Activated CD4-positive, alpha-beta memory T cell treated with anti-CD3 and anti-CD28 coated beads for 36 hours (primary cell): ENCODE measurements at places on chromosomes 1 and 21. TPM values are rescaled to one million over a fixed set of nuclear protein-coding genes. Genes with fewer than 3 reads are reported as not detected.

The MCOLN3 gene
- total RNA-seq: 0.62 TPM

The TFF2 gene
- total RNA-seq: not detected

DNA sequence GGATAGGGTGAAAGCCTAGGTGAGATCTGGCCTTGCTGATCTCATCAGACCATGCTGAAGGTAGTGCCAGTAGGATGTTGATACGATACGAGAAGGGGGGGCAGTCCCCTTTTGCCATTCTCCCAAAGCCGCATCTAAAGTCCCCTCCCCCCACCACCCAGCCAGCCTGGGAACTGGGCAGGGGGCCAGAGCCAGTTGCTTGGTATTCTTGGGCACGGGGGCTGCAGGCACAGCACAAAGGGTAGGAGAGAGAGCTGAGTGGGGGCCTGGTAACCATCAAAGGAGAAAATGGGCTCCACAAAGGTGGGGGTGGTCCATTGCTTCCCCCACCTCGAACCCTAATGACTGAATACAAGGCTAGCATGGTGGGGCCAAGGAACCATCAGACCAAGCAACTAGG is 5.4 kb downstream of the PEA15 start:
- H3K4me3 ChIP-seq: no peak overlapping the region
- peaks cover 30% of the 10 kb centered on the region for H3K36me3 ChIP-seq
- no peak for DNase-seq

- H3K4me1 ChIP-seq: no peaks in the 10 kb centered on the region
- H3K36me3 ChIP-seq: no peaks in the 10 kb centered on the region
- H3K4me3 ChIP-seq: no peak overlapping the region
Measured at GRCh38 chr21:28338701-28339305, 653.9 kb downstream of the LTN1 start.

DNA sequence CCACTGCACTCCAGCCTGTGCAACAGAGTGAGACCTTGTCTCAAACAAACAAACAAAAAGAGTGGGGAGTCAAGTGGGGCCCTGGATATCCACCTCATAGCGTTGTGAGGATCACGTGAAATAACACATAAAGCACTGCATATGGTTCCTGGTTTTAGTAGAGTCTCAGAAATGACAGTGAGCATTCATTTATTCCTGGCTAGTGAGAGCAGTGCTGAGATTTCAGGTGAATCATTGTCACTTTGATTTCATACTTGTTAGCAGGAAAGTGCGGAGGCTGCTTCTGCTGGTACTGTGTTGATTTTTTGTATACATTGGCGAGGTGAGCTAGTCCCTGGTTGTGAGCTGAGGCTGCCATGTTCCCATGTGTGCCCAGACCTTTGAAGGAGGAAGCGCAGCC is 22.9 kb downstream of the ARHGEF10L start:
- no peak overlapping the region for H3K27ac ChIP-seq
- H3K4me1 ChIP-seq: no peaks in the 10 kb centered on the region
- no peaks in the 10 kb centered on the region for H3K36me3 ChIP-seq
- no peaks in the 10 kb centered on the region for H3K27me3 ChIP-seq
